HL-60 (cell line): ENCODE measurements at places on chromosomes 13 and 19.

DNA sequence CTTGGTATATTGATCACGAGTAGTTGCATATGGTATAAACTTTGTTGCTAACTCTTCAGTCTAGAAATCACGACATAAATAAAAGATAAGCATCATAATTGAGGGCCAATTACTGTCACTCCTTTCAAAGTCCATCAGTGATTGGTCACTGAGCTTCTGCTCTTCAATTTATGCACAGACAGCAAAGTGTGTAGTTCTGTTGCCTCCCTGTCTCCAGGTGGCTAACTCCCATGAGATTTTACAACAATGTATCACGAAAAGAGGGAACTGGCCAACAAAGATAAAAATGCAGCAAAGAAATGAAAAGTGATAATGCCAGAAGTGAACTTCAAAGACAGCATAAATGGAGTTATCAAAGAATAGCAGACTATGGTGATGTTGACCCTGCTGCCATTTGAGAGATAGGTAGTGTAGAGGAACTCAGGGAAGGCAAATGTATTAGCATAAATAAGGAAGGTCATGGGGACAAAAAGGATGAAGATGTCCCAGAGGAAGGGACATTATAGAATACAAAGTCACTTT, 12.7 kb upstream of the TNFSF14 start:
- no peak for DNase-seq

DNA sequence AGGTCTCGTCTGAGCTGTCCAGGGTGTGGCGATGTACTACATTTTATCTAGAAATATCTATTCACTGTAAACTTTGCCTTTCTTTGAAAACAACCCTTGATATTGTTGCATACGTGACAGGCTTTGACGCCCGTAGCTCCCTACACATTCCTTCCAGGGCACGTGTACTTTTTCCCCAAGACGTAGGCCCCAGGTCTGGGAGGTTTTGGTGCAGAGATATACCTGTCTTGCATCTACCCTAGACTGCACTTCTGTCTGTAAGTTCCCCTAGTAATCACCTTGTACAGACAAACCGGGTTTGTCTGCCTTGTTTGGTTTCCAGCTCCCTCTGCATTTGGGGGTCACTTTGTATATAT, 69.2 kb downstream of the ERICH6B start:
- no peak for DNase-seq

DNA sequence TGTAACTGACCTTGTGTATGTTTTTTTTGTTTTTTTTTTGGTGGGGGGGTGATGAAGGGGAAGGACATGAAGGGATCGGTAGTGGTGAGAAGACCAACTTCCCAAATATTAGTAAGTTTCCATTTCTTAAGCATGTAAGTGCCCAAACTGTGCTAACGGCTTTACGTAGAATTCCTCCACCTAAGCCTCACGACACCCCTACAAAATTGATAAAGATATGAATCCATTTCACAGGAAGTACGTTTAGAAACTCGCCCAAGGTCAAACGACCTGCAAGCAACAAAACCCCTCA, 649 bp downstream of the UQCRFS1 start:
- DNase-seq, result no peak

GRCh38 chr19:17806945-17807344, 12.0 kb downstream of the B3GNT3 start:
- no peak for DNase-seq

DNA sequence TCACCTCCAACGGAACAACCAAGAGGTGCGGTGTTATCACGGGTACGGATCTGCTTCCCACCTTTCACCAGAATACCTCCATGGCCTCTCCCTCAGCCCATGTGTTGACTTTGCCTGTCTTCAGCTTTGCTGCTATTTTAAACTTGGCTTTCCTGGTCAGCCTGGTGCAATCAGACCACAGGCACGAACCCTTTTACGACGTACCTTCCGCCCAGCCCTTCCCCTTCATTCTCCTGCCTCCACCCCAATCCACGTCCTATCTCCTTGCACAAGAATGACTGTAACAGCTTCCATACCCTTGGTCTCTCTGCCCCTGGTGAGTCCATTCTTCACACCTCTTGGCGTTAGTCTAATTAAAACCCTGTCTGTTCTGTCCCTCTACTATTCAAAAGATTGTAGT, 431.7 kb downstream of the EFNB2 start:
- DNase-seq, result no peak

- no peak for DNase-seq
These were observed 149.0 kb upstream of the SOX1 start for GRCh38 chr13:111917901-111918300.

GRCh38 chr13:41613984-41614661, 156.8 kb downstream of the RGCC start:
- DNase-seq, result no peak

- DNase-seq, result no peak
These were observed 343.4 kb downstream of the SLITRK5 start for GRCh38 chr13:88014527-88014926.

- DNase-seq, result peak; percentile 87
These were observed 18.5 kb downstream of the CYP2A6 start for GRCh38 chr19:40831502-40832430.

GRCh38 chr19:13952931-13953531, 722 bp downstream of the DCAF15 start:
- peak; percentile 29 for DNase-seq

GRCh38 chr13:113091891-113092775, 13.5 kb upstream of the F7 start:
- DNase-seq, result no peak

- DNase-seq, result no peak
These were observed 23.3 kb upstream of the C13orf46 start for GRCh38 chr13:113996912-113997745.

DNA sequence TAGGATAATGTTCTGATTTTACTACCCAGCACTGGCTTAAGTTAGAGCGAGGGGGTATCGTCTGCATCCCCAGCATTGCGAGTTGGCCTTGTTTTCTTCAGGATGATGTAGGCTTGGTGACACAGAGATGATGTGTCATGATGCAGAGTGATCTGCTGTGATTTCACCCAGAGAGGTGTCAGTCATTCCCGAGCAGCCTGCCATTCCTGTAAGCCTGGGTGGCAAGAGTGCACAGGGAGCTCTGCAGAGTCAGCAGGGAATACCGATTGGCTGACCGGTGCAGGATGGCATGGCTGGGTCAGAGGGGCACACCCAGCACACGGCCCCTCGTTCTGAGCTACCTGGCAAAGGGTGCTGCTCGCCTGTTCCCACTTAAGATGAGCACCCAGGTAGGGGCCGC, 15.8 kb upstream of the GJB6 start:
- no peak for DNase-seq

DNA sequence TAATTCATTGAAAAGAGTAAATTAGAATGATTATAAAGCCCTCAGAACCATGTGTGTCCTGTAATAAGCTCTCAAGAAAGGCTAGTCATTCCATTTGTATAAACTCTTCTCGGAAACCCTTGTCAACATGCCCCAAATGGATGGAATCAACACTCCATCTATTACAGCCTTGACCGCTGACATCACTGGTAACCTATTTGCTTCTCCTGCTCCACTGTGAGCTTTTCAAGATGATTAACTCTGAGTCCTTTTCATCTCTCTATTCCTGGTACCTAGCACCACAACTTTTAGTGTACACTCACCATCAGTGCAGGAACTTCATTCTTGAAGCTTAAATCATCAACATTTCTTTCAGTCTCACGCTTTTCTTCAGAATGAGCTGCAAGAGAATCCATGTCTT, 612.0 kb downstream of the DCT start:
- DNase-seq, result no peak

GRCh38 chr13:105518086-105518485, 1017.4 kb downstream of the EFNB2 start:
- no peak for DNase-seq

DNA sequence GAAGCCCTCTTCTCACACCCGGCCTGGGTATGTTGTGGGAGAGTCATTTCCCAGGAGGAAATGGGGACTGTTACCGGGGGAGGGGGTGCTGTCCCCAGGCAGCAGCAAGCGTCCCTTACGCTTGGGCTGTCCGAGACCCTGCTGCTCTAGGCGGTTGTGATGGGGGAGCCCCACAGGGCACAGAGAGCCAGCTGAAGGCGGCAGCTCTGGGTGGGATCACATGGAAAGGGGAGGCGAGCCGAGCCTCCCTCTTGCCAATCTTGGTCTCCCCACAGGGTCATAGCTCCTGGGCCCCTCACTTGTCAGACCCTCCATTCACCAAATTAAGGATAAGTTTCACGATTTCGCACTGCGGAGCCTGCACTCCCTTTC, 22.0 kb downstream of the EPN1 start:
- DNase-seq, result no peak

DNA sequence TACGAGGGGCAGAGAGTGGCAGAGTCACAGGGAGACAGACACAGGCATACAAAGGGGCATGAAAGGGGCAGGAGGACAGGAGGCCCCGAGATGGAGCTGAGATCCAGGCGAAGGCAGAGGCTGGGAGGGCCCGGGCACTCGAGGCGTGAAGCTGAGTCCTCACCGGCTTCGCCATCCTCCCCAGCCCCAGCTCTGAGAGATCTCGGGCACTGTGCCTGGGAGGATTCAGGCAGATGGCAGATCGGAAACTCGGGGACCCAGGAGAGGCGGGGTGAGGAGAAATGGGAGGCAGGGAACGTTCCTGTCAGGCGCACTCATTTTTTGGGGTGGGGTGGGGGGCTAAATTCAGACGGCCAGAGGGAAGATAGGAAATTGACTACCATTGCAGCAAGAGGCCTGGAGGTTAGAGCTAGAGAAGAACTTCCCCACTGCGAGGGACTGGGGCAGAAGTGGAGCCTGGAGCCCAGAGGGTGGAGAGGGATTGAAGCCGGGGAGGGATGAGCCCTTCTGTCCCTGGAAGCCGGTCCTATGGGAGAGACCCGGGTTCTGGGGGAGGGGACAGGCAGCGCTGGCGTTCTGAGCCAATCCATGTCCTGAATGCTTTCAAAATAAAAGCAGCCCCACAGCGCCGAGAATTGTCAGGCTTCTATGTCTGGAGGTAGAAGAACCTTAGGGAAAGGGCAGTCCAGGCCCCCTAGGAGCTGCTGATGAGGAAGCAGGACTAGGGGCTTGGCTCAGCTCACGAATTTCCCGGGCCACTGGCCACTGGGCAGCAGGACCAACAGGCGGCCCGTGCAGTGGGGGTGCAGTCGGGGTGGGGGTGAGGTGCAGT, 12.6 kb downstream of the LRRC4B start:
- no peak for DNase-seq

DNA sequence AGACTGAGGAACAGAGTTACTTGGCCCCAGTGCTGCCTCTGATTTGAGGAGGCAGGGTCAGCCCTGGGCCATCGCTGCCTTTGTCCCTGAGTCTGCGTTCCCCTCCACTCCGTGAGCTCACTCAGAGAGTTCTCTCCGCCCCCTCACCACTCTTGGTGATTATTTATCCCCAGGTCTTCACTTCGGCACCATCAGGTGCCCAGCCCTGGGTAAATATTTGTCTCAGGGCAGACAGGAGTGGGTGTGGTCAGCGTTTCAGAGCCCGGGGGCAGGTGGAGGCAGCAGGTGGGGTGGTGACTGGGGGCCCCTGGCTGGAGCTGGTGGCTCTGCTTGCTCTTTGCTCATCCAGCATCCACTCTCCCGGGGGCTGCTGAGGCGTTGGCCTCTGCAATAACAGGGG, 20.6 kb downstream of the PPP1R37 start:
- no peak for DNase-seq

GRCh38 chr13:46383383-46383782, 3.7 kb downstream of the RUBCNL start:
- DNase-seq, result peak; percentile 35

DNA sequence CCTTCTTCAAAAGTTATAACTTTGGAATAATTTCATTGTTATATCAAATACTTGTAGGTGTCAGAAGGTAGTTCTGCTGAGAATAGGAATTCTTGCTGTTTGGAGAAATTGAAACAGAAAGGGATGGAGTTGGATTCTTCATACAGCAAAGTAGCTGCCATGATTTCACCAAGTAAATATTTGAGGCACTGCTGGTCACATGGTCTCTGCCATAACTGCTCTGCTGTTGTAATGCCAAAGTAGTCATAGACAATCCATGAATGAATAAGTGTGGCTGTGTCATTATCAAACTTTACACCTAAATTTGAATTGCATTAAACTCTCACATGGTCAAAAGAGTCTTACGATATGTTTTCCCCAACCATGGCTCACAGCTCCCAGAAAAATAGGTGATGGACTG, 308.6 kb downstream of the GPC6 start:
- DNase-seq, result no peak

DNA sequence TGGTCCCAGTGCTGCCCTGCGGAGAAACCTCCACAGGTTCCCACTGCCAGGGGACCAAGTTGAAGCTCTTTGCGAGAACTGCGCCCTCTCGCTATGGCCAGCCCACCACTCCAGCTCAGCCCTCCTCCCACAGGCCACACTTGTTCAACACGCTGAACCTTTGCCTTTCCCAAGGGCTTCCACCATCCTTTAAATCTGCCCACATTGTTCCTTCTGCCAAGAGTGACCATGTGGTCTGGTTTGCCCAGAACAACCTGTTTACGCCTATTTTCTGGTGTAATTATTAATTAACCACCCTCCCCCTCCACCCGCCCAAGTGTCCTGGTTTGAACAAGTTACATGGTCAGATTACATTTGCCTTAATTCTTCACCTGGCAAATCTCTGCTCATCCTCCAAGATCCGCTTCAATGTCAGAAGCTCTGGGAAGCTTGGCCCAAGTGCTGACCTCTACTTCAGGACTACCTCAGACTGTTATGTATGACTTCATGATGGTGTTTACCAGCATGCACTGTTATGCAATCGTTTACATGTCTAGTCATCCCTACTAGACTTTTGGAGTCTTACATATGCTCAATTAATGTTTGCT, 12.0 kb upstream of the USP12 start:
- no peak for DNase-seq

GRCh38 chr13:111027458-111028439, 87.4 kb upstream of the ARHGEF7 start:
- DNase-seq, result no peak

DNA sequence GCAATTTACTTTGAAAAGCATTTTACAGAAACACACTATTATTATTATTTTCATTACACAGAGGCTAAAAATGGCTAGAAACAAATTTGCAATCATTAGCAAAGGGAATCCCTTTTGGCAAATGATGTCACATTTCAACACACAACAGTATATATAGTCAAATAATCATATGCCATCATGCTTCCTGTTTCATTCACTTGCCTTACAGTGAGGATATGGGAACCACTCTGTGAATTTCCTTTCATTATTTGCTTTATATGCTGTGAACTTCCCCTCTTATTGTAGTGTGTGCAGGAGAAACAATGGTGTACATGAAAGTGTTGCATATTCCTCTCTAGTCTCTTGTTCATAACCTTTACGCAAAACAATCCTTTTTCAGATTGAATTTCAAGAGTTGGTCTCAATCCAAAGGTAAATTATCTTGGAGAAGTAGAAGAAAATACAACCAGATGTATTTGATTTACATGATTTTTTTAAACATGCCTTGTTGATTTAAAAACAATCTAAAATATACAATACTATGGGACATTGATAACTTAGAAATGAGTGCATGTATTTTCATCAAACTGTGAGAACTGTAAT, 657.3 kb downstream of the EFNB2 start:
- no peak for DNase-seq

- DNase-seq, result no peak
These were observed 17.7 kb upstream of the UPF1 start for GRCh38 chr19:18814063-18814462.
